ENCODE measurements at places on chromosomes 2 and 18.

DNA sequence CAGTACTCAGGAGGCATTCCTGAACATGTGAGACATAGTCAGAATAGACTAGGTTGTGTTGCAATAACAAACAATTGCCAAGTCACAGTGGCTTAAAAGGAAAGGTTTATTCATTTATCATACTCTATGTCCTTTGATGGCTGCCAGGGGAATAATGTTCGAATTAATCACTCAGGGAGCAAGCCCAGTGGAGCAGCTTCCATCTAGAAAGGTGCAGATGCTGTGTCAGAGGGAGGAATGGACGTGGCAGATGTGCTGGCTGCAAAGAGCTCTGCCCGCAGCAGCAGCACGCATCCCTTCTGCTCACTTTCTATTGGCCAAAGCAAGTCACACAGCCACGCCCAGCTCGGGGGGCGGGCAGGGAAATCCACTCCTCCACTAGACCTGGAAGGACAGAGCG is 105.9 kb upstream of the AQP4 start:
- no peak for DNase-seq

GRCh38 chr2:47373747-47374146 is 29.2 kb upstream of the MSH2 start:
- no peak for DNase-seq

- no peak for DNase-seq
Measured at GRCh38 chr2:43460174-43460546, 135.7 kb downstream of the THADA start.

- DNase-seq = peak; percentile 10
Measured at GRCh38 chr2:41068740-41069139, 616.9 kb upstream of the SLC8A1 start.

GRCh38 chr18:70489986-70490933 is 201.4 kb downstream of the SOCS6 start:
- peak; percentile 49 for DNase-seq
